Neural crest cell (in vitro differentiated cells): ENCODE measurements at places on chromosomes 11 and 22. TPM values are rescaled to one million over a fixed set of nuclear protein-coding genes. Genes with fewer than 3 reads are reported as not detected.

SLC43A3 gene
- total RNA-seq = 52.9 and 53.7 TPM in 2 replicates

- no peak overlapping the region for H3K27ac ChIP-seq
- H3K36me3 ChIP-seq = no peaks in the 10 kb centered on the region
- H3K4me3 ChIP-seq = no peak overlapping the region
- DNase-seq = no peak
- H3K27me3 ChIP-seq = peaks cover 9% of the 10 kb centered on the region
- H3K4me1 ChIP-seq = peaks cover 11% of the 10 kb centered on the region
Measured at GRCh38 chr22:39954584-39955055, 5.6 kb upstream of the TMA7B start.

OR5AL1 gene
- total RNA-seq = not detected in 2 replicates

DNA sequence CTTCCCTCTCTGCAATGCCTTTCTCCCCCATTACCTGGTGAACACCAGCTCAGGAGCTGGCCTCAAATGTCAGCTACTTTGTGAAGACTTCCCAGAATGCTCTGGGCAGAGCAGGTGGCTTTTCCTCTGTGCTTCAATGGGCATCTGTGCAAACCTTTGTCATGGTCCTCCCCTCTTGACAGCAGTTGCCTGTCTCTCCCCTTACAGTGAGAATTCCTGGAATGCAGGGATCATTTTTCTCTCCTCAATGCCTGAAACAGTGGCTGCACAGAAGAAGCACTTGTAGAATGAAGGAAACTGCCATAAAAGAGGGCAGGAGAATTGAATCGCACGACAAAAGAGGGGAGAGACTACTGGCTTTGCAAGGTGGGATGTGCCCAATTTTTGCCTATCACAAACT is 92.8 kb upstream of the NARS2 start:
- H3K27ac ChIP-seq = peak overlapping the region; percentile 60
- H3K27me3 ChIP-seq = no peaks in the 10 kb centered on the region
- H3K36me3 ChIP-seq = peaks cover 38% of the 10 kb centered on the region
- H3K4me3 ChIP-seq = no peak overlapping the region
- no peak for DNase-seq

DNA sequence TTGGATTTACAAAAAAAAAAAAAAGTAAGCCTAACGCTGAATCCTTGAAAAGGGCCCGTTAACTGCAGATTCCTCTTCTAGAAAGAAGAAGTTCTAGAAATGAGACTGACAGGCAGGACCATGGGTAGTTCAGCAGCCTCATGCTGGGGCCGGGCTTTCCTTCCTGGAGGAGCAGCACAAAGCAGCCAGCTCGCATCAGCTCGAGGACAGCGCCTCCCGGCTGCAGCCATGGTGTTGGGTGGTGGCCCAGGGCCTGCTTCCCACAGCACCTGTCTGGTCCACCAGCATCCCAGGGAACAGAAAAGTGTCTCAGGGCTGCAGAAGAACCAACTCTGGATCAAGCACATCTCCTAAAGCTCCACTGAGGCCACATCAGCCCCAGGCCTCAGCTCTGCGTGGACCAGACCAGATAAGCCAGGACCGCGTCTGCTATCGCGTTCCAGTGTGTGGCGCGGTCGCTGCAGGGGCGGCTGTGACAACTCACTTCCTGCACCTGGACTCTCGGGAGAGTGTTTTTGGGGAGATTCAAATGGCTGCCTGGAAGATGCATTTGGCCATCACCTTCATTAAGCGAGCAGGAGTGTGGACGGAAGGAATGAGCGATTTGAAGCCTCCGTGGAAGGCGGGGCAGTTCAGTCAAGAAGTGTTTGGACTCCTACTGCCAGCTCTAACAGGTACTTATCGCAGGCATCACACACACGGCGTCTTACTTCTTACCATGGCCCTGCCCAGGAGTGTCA is 53.5 kb downstream of the MYH9 start:
- peaks cover 82% of the 10 kb centered on the region for H3K4me1 ChIP-seq
- no peaks in the 10 kb centered on the region for H3K27me3 ChIP-seq
- peak overlapping the region; percentile 89 for H3K27ac ChIP-seq
- peaks cover 11% of the 10 kb centered on the region for H3K36me3 ChIP-seq
- no peak overlapping the region for H3K4me3 ChIP-seq

DNA sequence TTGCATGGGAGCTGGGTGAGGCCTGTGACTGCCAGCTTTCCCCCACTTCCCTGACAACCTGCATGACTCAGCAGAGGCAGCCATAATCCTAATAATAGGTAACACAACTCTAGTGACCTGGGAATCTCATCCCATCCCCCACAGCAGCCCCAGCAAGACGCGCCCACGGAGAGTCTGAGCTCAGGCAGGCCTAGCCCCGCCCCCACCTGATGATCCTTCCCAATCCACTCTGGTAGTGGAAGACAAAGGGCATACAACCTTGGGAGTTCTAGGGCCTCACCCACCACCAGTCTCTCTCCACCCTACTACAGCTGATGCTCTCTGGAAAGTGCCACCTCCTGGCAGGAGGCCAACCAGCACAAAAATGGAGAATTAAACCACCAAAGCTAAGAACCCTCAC is 60.3 kb downstream of the CWF19L2 start:
- H3K4me1 ChIP-seq = no peaks in the 10 kb centered on the region
- no peak overlapping the region for H3K4me3 ChIP-seq
- peak overlapping the region; percentile 85 for H3K27ac ChIP-seq
- no peak for DNase-seq

BIRC2 gene
- total RNA-seq = 41.0 and 42.6 TPM in 2 replicates
